ENCODE measurements at places on chromosomes 11 and 22.

DNA sequence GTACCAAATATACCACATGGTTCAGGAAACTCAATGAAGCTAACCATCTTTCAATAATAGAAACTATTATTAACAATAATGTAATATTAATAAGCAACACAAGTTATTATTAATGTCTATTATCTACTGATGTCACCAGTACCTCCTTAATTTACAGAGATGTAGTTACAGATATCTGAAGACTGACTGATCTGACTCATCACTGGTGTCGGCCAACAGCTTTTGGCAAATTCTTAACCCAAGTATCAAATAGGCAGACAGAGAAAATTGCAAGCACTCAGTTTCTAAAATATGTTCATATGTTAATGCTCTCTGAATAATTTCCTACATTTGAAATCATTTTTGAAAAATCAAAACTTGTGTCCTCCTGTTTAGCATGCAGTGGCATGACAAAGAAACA lies 100.4 kb upstream of the DDI1 start:
- DNase-seq: no peak

DNA sequence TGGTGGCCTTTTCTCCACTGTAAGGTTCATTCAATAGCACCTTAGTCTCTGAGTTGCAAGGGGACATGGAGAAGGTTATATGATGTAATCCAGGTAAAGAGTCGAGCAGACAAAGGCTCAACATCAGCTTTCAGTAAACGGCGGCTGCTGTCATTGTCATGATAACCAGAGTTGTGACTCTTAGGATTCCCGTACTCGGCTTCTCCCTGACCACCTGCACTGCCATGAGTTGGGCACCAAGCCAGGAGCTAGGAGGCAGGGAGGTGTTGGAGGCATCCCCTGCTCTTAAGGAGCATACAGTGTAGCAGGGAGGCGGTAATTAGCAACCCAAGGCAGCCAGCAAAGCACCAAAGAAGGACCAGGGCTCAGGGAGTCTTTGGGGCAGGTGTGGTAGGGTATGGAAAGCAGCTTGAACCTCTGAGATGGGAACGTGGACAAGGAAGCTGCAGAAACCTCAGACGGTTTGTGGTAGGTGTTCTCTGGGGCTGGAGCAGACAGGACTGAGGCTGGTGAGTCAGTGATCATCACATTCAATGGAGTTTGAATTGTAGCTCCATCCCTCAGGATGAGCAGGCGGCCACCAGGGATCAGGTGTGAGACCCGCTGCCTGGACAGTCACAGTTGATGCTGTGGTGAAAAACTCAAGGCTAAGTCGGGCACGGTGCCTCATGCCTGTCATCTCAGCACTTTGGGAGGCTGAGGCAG lies 31.7 kb downstream of the LIF start:
- no peak for DNase-seq

- no peak for DNase-seq
Measured at GRCh38 chr11:130580891-130581492, 132.5 kb downstream of the ADAMTS15 start.

GRCh38 chr22:32994041-32994830 lies 63.9 kb downstream of the SYN3 start:
- DNase-seq: no peak

- DNase-seq: no peak
Measured at GRCh38 chr11:80925321-80925720, 1484.5 kb upstream of the TENM4 start.

DNA sequence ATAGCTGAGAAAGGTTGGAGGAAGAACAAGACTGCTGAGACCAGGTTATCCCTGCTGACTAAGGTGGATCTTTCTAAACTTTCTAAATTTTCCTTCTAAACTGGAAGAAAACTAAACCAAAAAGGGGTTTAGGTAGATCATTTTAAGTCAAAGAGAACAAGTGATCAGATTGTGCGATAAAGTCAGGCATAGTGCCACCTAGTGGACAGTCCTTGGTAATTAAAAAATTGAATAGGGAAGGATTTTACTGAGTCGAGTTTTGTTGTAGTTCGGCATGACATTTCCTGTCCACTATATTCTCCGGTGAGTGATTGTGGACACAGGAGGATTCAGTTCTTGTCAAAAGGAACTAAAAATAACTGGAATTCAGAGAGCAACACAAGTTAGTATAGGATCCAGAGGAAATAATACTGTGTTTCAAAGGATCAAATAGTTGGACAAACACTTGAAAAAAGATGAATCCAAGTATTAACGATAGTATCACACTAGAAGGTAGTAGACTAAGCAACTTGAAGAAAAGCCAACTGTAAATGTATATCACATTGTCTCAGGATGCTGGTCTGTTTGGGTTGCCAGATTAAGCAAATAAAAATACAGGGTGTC lies 1236.4 kb downstream of the FAM181B start:
- peak; percentile 0 for DNase-seq

- DNase-seq: no peak
Measured at GRCh38 chr11:59918480-59918879, 19.8 kb upstream of the OOSP1 start.

- DNase-seq: no peak
Measured at GRCh38 chr11:9081153-9081552, 10.2 kb downstream of the SCUBE2 start.

DNA sequence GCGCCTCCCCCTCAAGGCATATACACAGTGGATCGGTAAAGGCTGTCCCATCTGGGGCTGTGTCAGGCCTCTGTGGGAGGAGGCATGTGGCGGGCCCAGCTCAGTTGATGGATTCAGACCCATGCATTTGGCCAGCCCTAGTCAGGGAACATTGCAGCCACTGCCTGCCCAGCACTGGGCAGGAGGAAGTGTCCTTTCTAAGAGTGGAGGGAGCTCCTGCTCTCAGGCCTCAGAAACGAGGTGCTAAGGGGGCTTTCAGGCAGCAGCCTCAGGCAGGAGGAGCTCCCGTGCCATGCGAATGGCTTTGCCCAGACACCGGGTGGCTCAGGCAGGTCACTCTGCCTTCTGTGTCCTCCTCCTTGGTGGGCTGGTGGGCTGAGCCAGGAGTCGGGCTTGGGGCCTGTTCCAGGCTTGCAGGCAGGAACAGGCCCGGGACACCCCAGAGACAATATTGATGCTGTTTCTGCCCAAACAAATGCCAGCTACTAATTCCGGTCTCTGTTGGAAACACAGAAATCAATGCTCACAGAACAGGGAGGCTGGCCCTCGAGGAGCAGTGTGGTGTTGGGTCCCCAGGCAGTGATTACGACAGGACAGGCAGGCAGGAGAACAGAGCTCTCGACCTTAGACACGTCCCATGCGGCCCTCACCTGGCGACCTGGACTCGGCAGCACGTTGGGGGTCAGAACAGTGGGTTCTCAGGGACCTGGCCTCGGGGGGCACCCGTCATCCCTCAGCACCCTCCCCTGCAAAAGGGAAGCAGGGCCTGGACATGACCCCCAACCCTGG lies 42.3 kb upstream of the CCDC188 start:
- no peak for DNase-seq

DNA sequence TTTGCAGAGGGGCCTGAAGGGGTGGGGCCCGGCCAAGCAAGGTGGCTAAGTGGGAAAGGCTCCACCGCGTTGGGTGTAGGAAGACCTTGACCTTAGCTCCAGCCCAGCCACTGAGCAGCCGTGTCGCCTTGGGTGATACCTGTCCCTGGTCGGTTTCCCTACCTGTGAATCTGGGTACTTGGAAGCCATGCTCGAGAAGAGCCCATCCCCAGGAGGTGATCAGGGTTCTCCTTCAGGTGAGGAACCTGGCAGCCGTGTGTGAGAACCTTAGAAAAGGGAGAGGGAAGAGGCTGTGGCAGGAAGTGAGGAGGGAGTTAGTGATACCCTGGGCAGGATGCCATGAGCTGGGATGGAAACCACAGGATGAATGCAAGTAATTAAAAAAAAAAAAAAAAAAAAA lies 21.6 kb downstream of the PPARA start:
- DNase-seq: peak; percentile 15

DNA sequence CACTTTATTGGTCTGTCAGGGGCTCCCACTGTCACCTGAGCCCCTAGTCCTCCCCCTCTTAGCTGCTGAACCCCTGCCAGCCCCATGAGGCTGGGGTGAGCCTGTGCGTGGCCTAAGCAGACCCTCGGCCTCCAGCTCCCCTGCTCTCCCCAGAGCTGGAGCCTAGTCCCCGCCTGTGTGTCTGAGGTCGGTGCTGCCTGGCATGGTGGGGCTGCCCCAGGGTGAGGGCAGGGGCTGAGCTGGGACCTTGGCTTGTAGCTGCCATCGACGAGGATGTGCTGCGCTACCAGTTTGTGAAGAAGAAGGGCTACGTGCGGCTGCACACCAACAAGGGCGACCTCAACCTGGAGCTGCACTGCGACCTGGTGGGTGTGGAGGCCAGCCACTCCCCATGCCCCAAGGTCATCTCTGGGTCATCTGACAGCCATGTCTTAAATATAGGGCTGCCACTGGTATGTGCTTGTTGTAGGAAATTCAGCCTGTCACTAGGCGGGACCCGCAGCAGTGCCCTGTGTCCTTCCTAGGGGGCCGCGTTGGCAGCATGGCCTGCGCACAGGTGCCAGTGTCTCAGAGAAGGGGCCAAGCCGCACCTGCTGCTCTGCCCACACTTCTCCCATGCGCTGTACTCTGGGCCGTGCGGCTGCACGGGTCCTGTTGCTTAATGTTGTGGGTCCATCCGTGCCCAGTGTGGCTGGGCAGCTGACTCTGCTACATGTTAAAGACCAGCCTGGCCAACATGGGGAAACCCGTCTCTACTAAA lies 21.0 kb downstream of the PPIL2 start:
- DNase-seq: no peak

DNA sequence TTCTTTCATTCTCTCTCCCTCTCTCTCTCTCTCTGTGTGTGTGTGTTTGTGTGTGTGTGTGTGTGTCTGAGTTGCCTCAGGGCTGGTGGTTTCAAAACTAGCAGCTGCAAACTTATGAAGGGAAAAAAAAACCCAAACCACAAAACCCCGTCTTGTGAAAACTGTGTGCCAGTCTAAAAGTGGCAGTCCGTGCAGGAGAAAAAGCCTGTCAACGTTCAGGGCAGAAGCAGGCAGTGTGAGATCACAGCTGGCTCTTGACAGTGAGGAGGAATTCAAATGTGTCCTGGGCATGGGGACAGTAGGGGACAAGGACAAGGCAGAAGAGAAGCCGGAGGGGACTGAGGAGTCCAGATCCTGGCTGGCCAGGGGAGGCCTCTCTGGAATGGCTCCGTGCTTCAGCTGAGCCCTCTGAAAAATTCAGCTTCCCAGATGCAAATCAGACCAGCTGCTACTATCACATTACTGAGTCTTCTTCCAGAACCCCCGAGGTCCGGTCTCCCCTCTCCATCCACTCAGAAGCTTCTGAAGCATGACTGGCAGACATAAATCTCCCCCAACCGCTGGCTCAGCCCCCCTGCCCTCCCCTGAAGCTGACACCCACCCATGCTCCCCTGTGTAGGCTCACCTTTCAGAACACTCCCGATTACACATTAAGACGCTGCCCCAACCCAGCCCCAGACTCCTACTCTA lies 31.9 kb downstream of the FLI1 start:
- DNase-seq: no peak

- DNase-seq: no peak
Measured at GRCh38 chr22:40196628-40197360, 19.1 kb downstream of the TNRC6B start.

DNA sequence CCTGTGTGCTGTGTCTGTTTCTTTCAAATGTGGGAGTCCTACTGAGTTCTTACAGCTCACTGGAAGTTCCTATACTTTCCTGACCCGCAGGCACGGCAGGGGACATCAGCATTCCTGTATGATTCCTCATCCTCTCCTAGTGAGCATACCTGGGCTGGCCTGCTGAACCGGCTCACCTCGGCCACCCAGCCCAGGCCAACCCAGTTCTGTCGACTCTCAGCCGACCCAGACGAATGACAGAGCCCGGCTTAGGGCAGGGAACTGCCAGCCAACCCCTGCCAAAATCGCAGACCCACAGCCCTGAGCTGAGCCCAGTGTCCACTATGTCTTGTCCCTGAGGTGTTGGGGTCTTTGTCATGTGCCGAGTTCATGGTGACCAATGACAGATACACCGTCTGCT lies 339.7 kb downstream of the BRD1 start:
- DNase-seq: peak; percentile 62

- DNase-seq: no peak
Measured at GRCh38 chr22:24002272-24002671, 3.0 kb downstream of the GSTT4 start.

DNA sequence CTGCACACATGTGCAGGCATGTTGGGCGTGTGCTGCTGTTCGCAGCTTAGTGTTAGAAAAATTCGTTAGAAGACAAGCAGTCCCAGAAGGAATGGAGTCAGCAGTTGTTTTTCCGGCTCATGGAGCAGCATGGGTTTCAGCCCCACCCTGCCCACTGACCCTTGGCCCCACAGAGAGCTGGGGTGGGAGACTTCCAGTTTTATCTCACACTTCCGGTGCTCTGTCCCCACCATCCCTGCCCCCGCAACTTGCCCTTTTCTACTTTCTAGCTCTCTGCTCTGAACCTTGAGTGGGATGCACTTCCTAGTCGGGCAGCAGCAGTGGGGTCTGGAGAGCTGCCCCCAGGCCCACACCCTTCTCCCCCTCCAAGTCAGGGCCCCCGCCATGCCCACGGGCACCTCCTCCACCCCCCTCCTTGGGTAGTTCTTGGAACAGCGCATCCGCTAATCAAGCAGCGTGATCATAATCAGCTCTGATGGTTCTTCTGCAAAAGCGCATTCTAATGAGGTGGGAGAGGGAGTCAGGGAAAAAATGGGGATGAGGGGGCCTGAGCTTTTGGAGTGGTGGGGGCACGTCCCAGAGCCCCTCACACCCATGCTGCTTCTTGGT lies 184.4 kb downstream of the CEP164 start:
- DNase-seq: no peak

GRCh38 chr22:23383491-23384361 lies 196.4 kb downstream of the IGLL1 start:
- no peak for DNase-seq

DNA sequence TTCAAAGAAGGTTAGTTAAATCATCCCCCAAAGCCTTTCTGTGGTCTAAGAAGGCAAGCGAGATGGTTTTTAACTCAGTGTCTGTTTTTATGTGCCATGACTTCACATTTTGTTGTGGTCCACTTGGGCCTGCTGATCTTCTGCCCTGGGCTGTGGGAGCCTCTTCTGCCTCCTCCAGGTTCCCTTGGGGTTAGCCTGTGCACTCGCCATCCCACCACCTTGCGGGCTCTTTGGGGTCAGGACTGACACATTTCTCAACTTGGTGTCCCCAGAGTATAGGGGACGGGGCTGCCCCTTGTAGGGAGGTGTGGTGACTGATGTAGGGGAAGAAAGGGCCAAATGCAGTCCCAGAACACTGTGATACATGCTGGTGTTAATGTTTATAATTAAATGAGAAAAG lies 207.0 kb downstream of the TBC1D22A start:
- no peak for DNase-seq

DNA sequence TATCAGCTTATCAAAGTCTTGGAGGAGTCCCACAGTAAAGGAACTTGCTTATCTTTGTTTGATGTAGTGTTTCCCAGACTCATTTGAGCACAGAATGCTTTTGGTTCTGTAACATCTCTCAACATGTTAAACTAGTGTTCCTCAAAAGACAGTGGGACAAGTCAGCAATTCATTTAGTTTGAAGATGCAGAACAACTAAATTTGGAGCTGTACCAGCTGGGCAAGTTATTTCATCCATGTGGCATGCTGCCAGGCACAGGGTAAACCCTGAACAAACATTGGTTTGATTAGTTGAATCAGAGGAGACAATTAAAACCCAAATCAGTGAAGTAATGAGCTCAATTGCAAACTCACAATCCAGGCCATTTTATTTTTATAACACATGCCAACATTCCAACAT lies 141.2 kb downstream of the CSNK2A3 start:
- DNase-seq: no peak
